ENCODE measurements at places on chromosomes 13 and 19. TPM values are rescaled to one million over a fixed set of nuclear protein-coding genes. Genes with fewer than 3 reads are reported as not detected.

Gene GNG14
- total RNA-seq: not detected

Gene HNRNPA1L2
- 4.3 TPM for total RNA-seq

Gene ZNF90
- total RNA-seq: 0.94 TPM

Gene MAST1
- total RNA-seq: 0.65 TPM

Gene OLFM2
- total RNA-seq: 4.1 TPM

Gene SIGLEC9
- total RNA-seq: 1.4 TPM

Gene CGB2
- not detected for total RNA-seq

Gene PCDH8
- not detected for total RNA-seq

Gene CEACAM16
- not detected for total RNA-seq

Gene CYP2A6
- total RNA-seq: not detected

Gene TSHZ3
- 5.2 TPM for total RNA-seq

All from cardiac septum (tissue), 1 donor.